Activated naive CD4-positive, alpha-beta T cell treated with Interleukin-2 at 50 U/mL for 16 hours (primary cell): ENCODE measurements at places on chromosomes 3 and 15.

DNA sequence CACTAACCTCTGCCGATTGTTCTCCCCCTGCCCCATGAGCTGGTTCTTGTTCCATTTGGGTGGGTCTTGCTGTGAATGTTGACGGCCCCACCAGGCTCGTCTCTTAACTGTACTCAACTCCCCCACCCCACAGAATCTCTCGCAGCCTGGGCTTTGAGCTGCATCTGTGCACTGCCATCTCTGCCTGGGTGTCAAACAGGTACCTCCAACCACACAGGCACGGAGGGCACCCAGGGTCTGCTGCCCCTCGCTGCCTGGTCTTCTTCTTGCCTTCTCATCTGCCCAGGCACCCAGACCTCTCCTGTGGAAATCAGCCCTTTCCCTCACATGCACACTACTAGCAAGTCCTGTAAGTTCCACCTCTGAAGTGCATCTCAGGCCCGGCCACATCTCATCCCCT lies 10.1 kb downstream of the TLR9 start:
- no peak for DNase-seq

DNA sequence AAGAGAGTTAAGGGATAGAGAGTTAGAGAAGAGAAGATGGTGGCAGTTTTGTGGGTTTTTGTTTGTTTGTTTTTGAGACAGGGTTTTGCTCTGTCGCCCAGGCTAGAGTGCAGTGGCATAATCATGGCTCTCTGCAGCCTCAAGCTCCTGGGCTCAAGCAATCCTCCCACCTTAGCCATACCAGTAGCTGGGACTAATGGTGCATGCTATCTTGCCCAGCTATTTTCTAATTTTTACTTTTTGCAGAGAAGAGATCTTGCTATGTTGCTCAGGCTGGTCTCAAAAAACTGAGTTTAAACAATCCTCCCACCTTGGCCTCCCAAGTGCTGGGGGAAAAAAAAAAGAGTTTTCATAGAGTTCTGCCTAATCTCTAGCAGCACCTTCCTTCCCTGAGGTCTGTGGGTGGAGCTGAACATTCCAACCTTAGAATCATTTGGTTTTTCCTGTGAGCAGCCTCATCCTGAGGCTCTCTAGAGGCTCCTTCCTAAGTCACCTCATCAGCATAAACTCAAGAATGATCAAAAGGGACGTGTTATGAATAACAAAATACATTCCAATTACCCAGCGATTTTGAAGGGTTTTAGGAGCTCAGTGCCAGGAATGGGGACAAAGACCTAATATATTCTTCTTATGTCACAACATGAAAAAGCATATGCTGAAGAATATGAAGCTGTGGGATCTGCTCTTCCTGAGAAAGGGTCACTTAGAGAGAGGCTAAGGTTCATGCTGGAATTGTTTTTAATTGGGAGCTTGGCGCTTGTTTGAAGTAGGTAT lies 180.6 kb downstream of the LSAMP start:
- DNase-seq = no peak

GRCh38 chr3:23162934-23163333 lies 40.2 kb upstream of the UBE2E2 start:
- DNase-seq = no peak

GRCh38 chr15:37599156-37599555 lies 335.3 kb upstream of the TMCO5A start:
- no peak for DNase-seq
